ENCODE measurements at places on chromosomes 11 and 22. TPM values are rescaled to one million over a fixed set of nuclear protein-coding genes. Genes with fewer than 3 reads are reported as not detected.
A peak's percentile ranks its signal among the peaks of the same experiment; 100 is the strongest.

DNA sequence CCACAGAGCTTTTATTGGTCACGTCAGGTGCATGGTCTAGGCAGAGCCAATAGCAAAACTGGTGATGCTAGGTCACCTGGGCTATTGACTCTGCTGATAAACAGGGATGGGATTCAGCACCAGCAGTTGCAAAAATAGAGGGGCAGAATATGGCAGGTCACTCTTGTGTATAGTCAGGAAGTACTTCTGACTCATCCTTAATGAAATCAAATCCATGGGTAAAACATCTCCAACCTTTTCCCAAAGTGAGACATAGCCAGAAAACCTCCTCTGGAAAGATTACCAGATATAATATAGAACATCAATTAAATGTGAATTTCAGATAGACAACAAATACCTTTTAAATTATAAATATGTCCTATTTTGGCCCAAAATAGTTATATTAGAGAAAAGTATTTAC is 383.2 kb downstream of the METTL15 start:
- no peak for DNase-seq

- DNase-seq = peak; percentile 75
These were observed 33.4 kb downstream of the APOL1 start for GRCh38 chr22:36286096-36286957.

GRCh38 chr11:7520011-7520942 is 6.5 kb downstream of the PPFIBP2 start:
- peak; percentile 31 for DNase-seq

DNA sequence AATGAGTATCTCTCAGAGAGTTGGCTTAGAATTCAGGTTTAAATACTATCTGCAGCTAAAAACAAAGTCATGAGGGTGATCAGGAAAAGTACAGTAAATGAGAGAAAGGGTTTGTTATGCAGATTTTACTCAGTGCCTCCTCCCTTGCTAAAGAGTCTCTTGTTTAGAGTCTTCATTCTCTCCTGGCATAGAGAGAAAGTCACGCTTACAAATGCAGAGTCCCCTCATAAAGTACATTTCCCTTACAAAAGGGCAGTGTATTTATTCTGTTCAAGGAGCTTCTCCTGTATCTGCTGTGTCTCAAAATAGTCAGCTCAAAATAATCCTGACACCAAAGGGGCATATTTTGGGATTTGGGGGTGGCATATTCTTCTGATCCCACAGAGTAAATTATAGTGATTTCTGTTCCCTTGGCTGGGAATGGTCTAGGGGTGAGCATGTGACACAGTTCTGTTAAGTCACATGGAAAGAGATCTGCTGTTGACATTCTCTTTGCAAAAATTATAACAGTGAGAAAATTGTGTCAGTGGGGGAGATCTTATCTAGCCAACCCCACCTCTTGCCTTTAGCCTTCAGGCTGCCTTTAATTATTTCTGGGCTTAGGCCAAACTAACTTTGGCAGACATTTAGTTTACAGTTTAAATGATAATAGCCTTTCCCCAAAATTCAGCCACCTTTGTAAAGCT is 102.9 kb downstream of the MTNR1B start:
- peak; percentile 14 for DNase-seq

Gene MYBPC3
- total RNA-seq = not detected

GRCh38 chr11:45444796-45445195 is 158.7 kb upstream of the SYT13 start:
- DNase-seq = no peak

GRCh38 chr11:131178596-131178995 is 191.8 kb upstream of the NTM start:
- DNase-seq = no peak

GRCh38 chr22:32822179-32822877 is 20.8 kb downstream of the TIMP3 start:
- no peak for DNase-seq

- DNase-seq = no peak
These were observed 16.1 kb upstream of the MYRF start for GRCh38 chr11:61736310-61736709.

Gene CALCB
- not detected for total RNA-seq

DNA sequence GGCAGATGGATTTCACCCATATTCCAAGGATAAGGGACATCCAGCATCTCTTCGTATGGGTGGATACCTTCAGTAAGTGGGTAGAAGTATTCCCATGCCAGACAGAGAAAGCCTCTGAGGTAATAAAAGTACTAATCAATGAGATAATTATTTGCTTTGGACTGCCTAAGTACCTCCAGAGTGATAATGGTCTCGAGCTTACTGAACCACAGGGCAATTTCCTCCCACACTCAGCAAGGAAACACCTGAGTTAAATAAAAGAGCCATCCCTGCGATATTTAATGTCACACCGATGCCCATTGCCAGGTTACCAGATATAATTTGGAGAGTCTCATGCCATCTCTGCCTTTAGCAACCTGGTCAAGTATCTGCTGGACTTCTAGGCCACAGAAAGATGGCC is 70.6 kb upstream of the MPEG1 start:
- no peak for DNase-seq

DNA sequence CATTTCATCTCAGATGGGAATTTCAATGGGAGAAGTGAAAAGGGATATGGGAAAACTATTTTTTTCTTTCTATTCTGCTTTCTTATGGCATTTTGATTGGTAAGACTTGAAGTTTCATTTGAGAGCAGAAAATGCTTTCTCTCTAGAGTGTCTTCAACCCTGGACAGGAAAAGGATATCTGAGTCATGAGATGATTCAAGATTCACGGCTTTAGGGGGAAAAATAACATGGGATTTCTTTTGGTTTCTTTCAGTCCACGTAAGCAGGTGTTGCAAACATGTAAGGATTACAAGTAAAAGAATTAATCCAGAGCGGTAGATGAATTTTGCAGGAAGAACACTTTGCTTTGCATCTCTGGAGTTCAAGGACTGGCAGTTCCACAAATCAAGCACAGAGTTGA is 1001.0 kb upstream of the TENM4 start:
- no peak for DNase-seq

DNA sequence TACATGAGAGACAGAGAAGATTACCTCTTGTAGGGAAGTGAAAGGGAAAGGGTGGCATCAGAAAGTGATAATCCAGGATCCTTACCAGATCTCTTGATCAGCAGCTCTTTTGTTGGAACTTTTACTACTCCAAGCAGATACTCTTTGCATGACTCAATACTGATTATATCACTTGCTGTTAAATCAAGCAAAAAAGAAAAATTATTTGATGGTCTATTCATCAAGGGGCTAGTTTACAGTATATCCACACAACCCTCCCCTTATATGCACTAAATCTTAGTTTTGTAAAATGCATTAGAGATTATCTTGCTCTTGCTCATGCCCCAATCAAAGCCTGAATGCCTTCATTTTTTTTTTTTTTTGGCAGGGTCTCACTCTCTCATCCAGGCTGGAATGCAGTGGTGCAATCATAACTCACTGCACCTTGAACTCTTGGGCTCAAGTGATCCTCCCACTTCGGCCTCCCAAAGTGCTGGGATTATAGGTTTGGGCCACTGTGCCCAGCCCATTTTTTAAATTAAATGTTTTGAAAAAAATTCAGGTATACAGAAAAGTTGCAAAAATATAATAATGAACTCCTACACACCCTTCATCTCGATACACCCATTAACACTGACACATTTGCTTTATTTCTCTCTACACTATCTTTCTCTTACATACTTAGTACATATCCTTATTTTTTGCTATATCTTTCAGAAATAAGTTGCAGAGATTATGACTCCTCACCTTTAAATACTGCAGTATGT is 76.1 kb upstream of the UCP3 start:
- DNase-seq = peak; percentile 46

- DNase-seq = no peak
These were observed 73.9 kb upstream of the CAPRIN1 start for GRCh38 chr11:33977676-33978075.

Gene DGCR8
- total RNA-seq = 34.1 TPM

GRCh38 chr11:113481672-113482071 is 6.5 kb upstream of the DRD2 start:
- DNase-seq = no peak

DNA sequence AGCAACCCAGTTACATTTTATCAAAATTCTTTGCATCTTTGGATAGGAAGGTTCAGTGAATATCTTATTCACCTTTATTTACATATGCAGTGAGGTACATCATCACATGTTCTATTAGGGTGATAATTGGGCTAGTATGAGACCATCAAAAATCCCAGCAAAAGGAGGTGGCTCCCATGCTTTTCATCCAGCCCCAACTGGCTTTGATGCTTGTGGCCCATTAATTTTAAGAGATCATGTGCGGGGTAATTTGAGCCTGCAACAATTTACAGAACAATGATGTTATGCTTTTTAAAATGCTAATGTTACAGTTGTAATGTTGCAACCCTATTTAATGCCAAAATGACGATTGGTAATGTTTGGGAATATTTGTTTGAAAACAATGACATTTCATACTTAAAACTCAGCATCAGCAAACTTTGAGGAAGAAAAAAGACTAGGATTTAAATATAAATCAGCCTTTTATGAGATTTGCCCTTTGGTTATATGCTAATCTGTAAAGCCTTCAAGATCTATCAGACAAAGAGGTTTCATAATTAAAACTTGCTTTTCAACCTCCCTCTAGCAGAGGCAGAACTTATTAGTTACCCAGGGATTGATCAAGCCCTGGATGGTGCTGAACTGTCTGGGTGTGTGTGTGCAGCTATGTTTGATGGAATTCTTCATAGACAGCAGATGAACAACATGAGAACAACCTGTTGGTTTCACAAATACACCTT is 183.5 kb upstream of the SORL1-AS1 start:
- DNase-seq = no peak

DNA sequence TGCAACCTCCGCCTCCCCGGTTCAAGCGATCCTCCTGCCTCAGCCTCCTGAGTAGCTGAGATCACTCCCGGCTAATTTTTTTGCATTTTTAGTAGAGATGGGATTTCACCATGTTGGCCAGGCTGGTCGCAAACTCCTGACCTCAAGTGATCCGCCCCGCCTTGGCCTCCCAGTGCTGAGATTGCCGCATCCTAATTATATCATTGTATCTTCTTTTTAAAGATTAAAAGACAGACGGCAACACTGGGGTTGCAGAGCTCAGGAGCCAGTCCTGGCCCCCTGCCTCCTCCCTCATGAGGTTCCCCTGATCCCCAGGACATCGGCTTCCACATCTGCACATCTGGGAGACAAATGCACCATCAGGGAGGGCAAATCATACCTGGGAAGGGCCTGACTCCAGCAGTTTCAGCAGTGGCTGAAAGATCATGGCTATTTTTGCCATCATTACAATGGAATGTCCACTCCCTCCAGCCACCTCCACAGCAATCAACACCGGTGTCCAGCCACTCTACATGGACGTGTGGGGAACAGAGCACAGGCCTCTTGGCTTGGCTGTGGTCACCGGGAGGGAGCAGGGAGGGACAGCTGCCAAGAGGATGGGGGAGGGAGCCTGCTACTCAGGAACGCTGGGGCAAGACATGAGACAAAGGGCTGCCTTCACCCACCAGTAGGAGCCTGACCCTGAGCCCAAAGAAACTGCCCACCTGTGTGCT is 9.2 kb upstream of the CELSR1 start:
- peak; percentile 27 for DNase-seq

DNA sequence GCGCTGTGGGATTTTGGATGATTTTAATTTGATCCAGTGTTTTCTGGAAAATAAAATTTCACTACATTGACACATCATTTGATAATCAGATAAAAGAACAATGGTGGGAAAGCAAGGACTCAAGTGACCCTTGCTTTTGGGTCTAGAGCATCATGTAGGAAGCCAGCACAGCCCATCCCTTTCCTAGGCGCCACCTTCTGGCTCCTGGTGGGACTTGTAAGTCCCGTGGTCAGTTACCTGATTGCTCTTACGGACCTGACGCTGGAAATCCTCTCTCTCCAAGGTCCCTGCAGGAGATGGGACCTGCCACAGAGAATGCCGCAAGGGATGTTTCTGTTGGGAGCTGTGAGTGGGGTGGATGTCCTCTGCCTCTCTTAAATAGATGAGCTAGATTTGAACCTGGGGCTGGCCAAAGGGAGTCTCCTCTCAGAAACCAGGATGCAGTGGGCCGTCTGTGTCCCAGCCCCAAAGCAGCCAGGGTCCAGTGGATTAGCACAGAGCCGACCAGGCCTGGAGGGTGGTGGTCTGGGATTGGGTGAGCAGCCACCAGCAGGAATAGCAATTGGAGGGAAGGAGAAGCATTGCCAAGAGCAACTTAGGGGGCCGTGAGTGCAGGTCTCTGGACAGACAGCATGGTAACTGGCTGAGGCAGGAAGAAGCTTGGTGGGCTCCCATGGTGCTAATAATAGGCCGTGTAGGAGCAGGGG is 21.7 kb downstream of the TIMP3 start:
- DNase-seq = no peak

DNA sequence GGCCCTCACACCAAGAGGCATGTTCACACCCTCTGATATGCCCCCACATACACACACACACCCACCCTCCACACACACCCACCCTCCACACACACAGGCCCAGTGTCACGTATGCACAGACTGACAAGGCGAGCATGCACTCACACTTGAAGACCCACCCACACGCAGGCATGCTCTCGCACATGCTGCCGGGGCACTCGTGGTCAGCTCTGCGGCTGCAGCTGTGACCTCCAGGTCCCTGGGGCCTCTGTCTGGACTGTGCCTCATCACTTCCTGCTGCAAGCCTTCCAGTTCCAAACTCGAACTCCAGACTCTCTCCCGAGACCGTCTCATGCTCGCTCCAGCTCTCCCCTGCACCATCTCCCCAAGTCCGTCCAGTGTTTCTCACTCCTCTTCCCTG is 9.5 kb downstream of the DCHS1 start:
- DNase-seq = peak; percentile 87

- no peak for DNase-seq
These were observed 18.1 kb upstream of the KLHL35 start for GRCh38 chr11:75450826-75451821.

DNA sequence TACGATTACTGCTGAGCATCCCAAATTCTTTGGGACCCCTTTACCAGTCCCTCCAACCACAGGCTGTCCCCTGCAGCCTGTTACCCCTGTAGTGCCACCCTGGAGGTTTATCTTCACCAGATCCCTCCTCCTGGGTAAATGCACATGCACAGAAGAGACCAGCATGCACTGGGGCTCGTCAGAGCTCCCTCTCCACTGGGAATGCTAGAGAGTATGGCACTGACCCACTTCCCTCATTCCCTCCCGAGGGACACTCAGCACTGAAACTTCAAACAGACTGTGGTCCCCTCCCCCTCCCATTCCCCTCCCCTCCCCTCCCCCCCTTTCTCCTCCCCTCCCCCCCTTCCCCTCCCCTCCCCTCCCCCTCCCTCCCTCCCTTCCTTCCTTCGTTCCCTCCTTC is 49.1 kb downstream of the C11orf91 start:
- no peak for DNase-seq

DNA sequence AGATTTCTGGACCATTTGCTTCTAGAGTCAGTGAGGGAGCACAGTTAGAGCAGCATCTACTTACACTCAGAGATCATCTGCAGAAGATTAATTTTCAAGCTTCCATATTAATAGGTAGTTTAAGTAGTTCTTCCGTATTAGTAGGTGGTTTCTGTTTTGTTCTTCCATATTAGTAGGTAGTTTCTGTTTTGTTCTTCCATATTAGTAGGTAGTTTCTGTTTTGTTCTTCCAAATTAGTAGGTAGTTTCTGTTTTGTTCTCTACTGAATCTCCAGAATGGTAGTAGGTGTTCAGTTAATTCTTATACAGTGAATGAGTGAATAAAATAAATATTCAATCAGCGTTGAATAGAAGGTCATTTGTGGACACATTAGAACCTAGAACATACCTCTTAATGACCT is 175.7 kb downstream of the TMEM135 start:
- no peak for DNase-seq

- DNase-seq = no peak
These were observed 2.3 kb upstream of the AIFM3 start for GRCh38 chr22:20964799-20965103.

Gene NPTXR
- 0.64 TPM for total RNA-seq

Gene SOX6
- 22.0 TPM for total RNA-seq

GRCh38 chr22:28808716-28809355 is 8.5 kb upstream of the XBP1 start:
- DNase-seq = no peak

All from fibroblast of villous mesenchyme (primary cell).